WTC11 (cell line): ENCODE measurements at places on chromosomes 13 and 19. TPM values are rescaled to one million over a fixed set of nuclear protein-coding genes. Genes with fewer than 3 reads are reported as not detected.

- peak overlapping the region; percentile 96 for H3K27ac ChIP-seq
- H3K36me3 ChIP-seq: peaks cover 35% of the 10 kb centered on the region
- peaks cover 2% of the 10 kb centered on the region for H3K4me1 ChIP-seq
These were observed 15.2 kb downstream of the UPF1 start for GRCh38 chr19:18846862-18847548.

- no peak overlapping the region for H3K27ac ChIP-seq
- no peaks in the 10 kb centered on the region for H3K27me3 ChIP-seq
- H3K4me3 ChIP-seq: no peak overlapping the region
- DNase-seq: no peak
These were observed 27.3 kb downstream of the CHAF1A start for GRCh38 chr19:4429771-4430171.

GRCh38 chr19:35015270-35015953 lies 14.9 kb upstream of the SCN1B start:
- no peak overlapping the region for H3K4me3 ChIP-seq
- peaks cover 84% of the 10 kb centered on the region for H3K36me3 ChIP-seq
- no peak for DNase-seq
- H3K27ac ChIP-seq: no peak overlapping the region
- H3K4me1 ChIP-seq: peaks cover 11% of the 10 kb centered on the region; the same call in 1 of the 2 replicates

The MYCBP2 gene
- 41.5 to 54.3 TPM (median 45.3 TPM) in 3 replicates for total RNA-seq

The DMKN gene
- total RNA-seq: 284 to 302 TPM (median 285 TPM) in 3 replicates
